H1 (cell line): ENCODE measurements at places on chromosomes 4 and X. TPM values are rescaled to one million over a fixed set of nuclear protein-coding genes. Genes with fewer than 3 reads are reported as not detected.

- DNase-seq = no peak
- no peaks in the 10 kb centered on the region for H3K27me3 ChIP-seq
- H3K4me1 ChIP-seq = no peaks in the 10 kb centered on the region
- no peak overlapping the region; the same call in 1 of the 2 replicates for H3K27ac ChIP-seq
- no peak overlapping the region for H3K4me3 ChIP-seq
Observed at GRCh38 chr4:47289805-47290204, 173.7 kb downstream of the COMMD8 start.

The SH3RF1 gene
- 14.2 and 15.1 TPM in 2 replicates for total RNA-seq

The PRRG3 gene
- total RNA-seq = 5.4 and 8.2 TPM in 2 replicates

DNA sequence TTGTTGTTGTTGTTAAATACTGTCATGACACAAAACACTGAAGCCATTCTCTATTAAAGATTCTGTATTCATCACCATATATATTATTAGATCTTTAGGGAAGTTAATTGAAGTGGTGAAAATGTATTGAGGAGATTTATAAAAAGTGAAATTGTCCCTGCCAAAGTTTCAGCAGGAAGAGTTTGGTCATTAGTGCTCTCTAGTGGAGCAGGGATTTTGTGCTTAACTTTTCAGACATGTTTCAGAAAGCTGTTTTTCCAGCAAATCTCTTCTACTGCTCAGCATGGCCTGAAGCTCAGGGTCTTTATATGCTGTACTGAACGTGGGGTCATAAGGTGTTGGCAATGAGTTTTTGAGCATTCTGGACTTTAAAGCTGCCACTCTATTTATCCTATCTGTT lies 36.7 kb upstream of the CXXC4 start:
- H3K27me3 ChIP-seq = no peaks in the 10 kb centered on the region
- no peak overlapping the region for H3K27ac ChIP-seq
- H3K36me3 ChIP-seq = no peaks in the 10 kb centered on the region
- DNase-seq = no peak

The FAM9C gene
- not detected in 2 replicates for total RNA-seq

- H3K4me3 ChIP-seq = no peak overlapping the region
- no peak overlapping the region for H3K27ac ChIP-seq
- DNase-seq = no peak
- H3K36me3 ChIP-seq = no peaks in the 10 kb centered on the region
- peaks cover 5% of the 10 kb centered on the region for H3K4me1 ChIP-seq
Observed at GRCh38 chr4:85676850-85677590, 202.1 kb downstream of the ARHGAP24 start.

The SLC25A14 gene
- 14.2 and 15.2 TPM in 2 replicates for total RNA-seq

The NEIL3 gene
- 10.8 and 11.0 TPM in 2 replicates for total RNA-seq

GRCh38 chrX:10156199-10157031 lies at the start of gene CLCN4:
TSS of gene CLCN4 (plus strand) at chrX:10156975. CDS start at chrX:10185033, 28,058 bp downstream.
- H3K27ac ChIP-seq = no peak within 1 kb of the TSS; the same call in 1 of the 2 replicates
- no peaks in the 10 kb centered on the region for H3K36me3 ChIP-seq
- H3K4me1 ChIP-seq = peaks cover 9% of the 10 kb centered on the region
- no peaks in the 10 kb centered on the region for H3K27me3 ChIP-seq
- no peak within 1 kb of the TSS; the same call in 1 of the 2 replicates for H3K4me3 ChIP-seq

DNA sequence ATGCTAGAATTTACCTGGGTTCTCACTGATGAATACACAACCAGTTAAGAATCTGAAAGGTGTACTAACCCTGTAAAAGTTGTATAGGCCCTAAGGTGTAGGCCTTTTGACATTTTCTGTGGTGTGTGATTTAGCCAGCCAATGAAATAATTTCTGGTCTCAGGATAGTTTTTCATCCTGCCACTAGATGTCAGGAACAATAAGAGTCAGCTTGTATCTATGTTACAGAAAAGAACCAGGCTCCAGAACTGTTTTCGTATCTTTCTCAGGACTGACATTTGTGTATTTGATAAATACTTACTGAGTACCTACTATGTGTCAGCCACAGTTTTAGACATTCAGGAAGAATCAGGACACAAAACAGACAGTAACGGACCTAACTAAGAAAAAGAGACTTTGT lies 673.6 kb upstream of the TENM3 start:
- no peak for DNase-seq
- H3K36me3 ChIP-seq = no peaks in the 10 kb centered on the region
- no peak overlapping the region for H3K4me3 ChIP-seq
- H3K4me1 ChIP-seq = no peaks in the 10 kb centered on the region
- H3K27ac ChIP-seq = no peak overlapping the region

- H3K4me1 ChIP-seq = no peaks in the 10 kb centered on the region
- no peak overlapping the region for H3K27ac ChIP-seq
- no peak for DNase-seq
- H3K27me3 ChIP-seq = no peaks in the 10 kb centered on the region
- H3K36me3 ChIP-seq = no peaks in the 10 kb centered on the region
Observed at GRCh38 chr4:152073351-152074087, 312.7 kb upstream of the GATB start.

The MGAT4D gene
- total RNA-seq = not detected in 2 replicates

The ESX1 gene
- total RNA-seq = not detected in 2 replicates

GRCh38 chrX:30643313-30643821 lies 9.9 kb upstream of the GK start:
- DNase-seq = no peak
- H3K27me3 ChIP-seq = no peaks in the 10 kb centered on the region
- H3K4me1 ChIP-seq = no peaks in the 10 kb centered on the region

The IL1RAPL1 gene
- total RNA-seq = 0.29 and 0.35 TPM in 2 replicates

DNA sequence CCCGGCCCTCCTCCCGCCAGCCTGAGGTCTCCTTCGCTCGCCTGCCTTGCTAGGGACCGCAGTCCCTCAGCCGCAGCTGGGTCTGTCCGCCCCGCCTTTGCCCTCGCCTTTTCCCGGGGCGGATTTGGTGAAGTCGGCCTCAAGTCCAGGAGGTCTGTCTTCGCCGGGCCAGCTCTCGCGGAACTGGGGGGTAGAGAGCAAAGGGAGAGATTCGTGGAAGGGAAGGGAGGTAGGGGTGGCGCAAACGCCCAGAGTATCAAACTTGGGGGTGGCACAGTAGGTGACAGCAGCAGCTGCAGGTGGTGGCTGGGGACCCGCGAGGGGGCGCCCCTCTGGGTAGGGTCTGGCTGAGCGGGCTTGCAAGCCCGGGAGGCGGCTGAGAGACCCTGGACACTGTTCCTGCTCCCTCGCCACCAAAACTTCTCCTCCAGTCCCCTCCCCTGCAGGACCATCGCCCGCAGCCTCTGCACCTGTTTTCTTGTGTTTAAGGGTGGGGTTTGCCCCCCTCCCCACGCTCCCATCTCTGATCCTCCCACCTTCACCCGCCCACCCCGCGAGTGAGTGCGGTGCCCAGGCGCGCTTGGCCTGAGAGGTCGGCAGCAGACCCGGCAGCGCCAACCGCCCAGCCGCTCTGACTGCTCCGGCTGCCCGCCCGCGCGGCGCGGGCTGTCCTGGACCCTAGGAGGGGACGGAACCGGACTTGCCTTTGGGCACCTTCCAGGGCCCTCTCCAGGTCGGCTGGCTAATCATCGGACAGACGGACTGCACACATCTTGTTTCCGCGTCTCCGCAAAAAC lies at the start of gene NPY2R:
NPY2R (plus strand) TSS at position 379 of the 797 bp plus-strand sequence. CDS start 5,304 bp downstream, outside the sequence.
- H3K27ac ChIP-seq = no peak within 1 kb of the TSS
- peak; percentile 83 for DNase-seq
- H3K4me1 ChIP-seq = no peaks in the 10 kb centered on the region
- peak within 1 kb of the TSS; percentile 61 for H3K4me3 ChIP-seq
- H3K27me3 ChIP-seq = peaks cover 1% of the 10 kb centered on the region
- no peaks in the 10 kb centered on the region for H3K36me3 ChIP-seq

DNA sequence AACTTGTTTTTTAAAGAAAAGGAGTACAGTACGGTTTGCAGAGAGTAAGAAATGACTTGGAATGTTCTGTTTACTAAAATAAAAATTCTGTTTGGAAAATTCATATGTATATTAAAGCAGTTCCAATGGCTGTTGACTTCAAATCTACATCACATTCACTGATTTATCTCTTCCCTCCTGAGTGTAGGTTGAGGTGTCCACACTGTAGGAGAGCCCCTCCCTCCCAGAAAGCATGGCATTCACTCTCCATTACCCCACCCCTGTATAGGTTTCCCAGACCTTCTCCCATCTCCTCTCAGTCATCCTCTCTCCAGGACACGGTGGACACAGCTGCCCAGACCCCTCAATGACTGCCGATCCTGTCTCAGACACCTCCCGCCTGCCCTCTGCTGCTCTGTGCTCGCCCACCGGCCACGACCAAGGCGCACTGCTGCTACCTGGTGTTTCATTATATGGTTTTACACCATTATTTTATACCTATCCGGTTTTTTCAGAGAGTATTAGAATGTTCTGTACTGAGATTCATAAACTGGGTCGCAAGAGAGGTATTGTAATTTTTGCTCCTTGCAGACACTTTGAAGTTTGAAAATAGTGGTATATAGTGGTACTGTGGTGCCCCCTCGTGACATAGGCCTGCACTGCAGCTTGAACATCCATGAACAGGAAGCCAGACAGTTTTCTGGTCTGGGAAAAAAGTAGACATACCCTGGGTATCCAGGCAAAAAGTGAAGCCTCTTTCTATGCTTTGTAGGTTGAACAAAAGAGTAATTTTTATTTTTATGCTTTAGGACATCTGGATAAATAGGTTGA lies 38.8 kb upstream of the BEX4 start:
- peak; percentile 70 for DNase-seq
- H3K36me3 ChIP-seq = no peaks in the 10 kb centered on the region
- no peak overlapping the region for H3K27ac ChIP-seq
- H3K27me3 ChIP-seq = no peaks in the 10 kb centered on the region
- no peak overlapping the region for H3K4me3 ChIP-seq

The TEC gene
- 1.8 and 2.3 TPM in 2 replicates for total RNA-seq

The USP17L28 gene
- not detected in 2 replicates for total RNA-seq

The H2BW2 gene
- not detected in 2 replicates for total RNA-seq

DNA sequence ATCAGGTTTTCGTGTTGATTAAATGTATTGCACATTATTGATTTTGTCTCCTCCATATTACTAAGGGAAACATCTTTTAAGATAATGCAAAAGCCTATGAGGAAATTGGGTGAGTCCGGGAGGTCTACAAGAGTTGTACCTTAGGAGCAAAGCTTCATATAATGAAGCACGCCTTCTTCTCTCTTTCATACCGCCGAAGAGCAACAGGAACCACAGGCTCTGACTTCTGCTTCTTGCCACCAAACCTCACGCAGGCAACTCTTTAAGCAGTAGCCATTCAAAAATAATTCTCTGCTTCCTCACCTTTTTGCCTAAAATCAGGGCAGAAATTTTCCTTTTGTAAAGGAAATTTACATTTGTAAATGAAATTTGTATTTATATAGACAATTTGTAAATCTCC lies 139.6 kb downstream of the SPRY1 start:
- DNase-seq = no peak
- no peaks in the 10 kb centered on the region for H3K4me1 ChIP-seq
- no peaks in the 10 kb centered on the region for H3K27me3 ChIP-seq

The CXCL8 gene
- not detected in 2 replicates for total RNA-seq

The BCAP31 gene
- total RNA-seq = 157 and 159 TPM in 2 replicates

The CFAP97 gene
- total RNA-seq = 35.6 and 40.4 TPM in 2 replicates

The TMEM156 gene
- total RNA-seq = not detected in 2 replicates

- no peak overlapping the region for H3K4me3 ChIP-seq
- H3K4me1 ChIP-seq = no peaks in the 10 kb centered on the region
- no peaks in the 10 kb centered on the region for H3K36me3 ChIP-seq
Observed at GRCh38 chr4:1470816-1471442, 64.7 kb upstream of the NKX1-1 start.

The EXOC1L gene
- total RNA-seq = not detected in 2 replicates

DNA sequence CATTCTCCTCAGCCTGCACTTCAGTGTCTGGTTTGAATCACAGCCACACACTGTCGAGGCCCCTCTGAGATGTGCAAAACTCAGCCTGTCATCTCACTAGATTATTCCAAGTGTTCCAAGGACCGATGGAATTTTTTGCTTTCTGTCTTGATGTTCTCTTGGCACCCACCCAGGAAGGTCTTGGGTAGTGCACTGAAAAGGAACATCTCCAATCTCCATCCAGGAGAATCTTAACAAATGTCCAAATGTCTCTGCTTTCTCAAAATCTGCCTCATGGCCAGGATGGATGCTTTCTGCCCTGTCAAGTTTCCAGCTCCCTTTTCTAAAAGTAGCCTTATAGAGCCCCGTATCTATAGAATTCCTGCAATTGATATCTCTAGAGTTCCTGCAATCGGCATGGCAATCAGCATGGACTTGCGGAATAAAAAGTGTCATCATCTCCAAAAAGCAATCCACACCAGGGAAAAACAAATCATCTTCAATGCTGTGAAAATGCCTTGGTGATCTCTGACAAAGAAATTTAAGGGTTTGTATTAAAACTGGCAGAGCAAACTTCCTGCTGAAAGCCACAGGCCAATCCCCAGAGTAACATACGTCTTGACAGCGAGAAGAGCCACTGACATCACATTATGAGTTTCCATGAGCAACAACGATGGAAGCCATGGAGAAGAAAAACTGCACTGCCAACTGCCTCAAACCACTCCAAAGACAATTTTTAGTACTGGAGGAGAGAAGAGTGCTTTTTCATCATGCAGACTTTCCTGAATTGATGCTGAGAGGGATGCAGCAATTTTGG lies 215.3 kb upstream of the FAM9B start:
- no peak for DNase-seq
- H3K4me3 ChIP-seq = no peak overlapping the region
- H3K27ac ChIP-seq = no peak overlapping the region
- no peaks in the 10 kb centered on the region for H3K36me3 ChIP-seq
- H3K4me1 ChIP-seq = 0 out of 2 replicates have a peak, but pooled peaks cover 3% of the 10 kb centered on the region

DNA sequence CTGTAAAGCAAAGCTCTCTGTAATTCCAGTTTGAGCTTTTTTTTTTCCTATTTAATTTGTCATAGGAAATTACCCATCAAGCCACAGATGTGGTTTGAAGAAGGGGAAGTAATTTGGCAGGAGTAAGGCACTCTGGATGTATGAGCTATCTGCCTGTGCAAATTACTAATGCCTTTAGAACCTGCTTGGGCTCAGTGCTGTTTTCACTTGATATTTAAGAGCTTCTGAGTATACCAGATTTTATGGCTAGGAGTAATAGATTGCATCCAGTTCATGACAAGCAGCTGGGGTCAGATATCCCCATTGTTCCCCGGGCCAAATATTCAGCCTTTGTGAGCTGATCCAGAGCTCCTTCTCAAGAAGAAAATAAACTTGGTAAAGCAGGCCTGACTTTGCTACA lies 89.1 kb downstream of the DCAF8L2 start:
- H3K4me1 ChIP-seq = no peaks in the 10 kb centered on the region
- no peak for DNase-seq
- H3K27me3 ChIP-seq = no peaks in the 10 kb centered on the region
- no peak overlapping the region for H3K27ac ChIP-seq
- H3K36me3 ChIP-seq = no peaks in the 10 kb centered on the region

GRCh38 chr4:85967872-85968271 lies 392.0 kb downstream of the MAPK10 start:
- H3K36me3 ChIP-seq = no peaks in the 10 kb centered on the region
- H3K4me1 ChIP-seq = no peaks in the 10 kb centered on the region
- no peak overlapping the region for H3K4me3 ChIP-seq
- no peaks in the 10 kb centered on the region for H3K27me3 ChIP-seq
- no peak overlapping the region for H3K27ac ChIP-seq

DNA sequence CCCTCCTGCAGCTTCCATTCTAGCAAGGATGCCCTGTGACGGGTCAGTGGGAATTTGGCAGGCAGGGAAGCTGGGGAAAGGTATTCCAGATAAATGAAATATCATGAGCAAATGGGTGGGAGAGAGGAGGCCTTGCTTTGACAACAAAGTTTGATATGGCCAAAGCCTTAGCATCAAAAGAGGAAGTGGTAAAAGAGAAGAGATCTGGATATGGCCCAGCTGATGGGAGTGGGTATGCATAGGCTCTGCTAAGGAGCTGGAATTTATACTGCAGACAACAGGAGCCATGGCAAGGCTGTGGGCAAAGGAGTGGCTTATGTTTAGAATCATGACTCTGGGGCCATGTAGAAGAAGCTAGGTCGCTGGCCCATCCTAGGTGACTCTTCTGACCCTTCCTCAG lies 89.2 kb downstream of the PJA1 start:
- H3K27ac ChIP-seq = no peak overlapping the region
- no peaks in the 10 kb centered on the region for H3K27me3 ChIP-seq
- H3K4me1 ChIP-seq = peaks cover 3% of the 10 kb centered on the region
- no peak for DNase-seq
